ENCODE measurements at places on chromosomes 2 and 18. TPM values are rescaled to one million over a fixed set of nuclear protein-coding genes. Genes with fewer than 3 reads are reported as not detected.

GRCh38 chr2:68041704-68042245 is 21.0 kb downstream of the C1D start:
- DNase-seq, result no peak

DNA sequence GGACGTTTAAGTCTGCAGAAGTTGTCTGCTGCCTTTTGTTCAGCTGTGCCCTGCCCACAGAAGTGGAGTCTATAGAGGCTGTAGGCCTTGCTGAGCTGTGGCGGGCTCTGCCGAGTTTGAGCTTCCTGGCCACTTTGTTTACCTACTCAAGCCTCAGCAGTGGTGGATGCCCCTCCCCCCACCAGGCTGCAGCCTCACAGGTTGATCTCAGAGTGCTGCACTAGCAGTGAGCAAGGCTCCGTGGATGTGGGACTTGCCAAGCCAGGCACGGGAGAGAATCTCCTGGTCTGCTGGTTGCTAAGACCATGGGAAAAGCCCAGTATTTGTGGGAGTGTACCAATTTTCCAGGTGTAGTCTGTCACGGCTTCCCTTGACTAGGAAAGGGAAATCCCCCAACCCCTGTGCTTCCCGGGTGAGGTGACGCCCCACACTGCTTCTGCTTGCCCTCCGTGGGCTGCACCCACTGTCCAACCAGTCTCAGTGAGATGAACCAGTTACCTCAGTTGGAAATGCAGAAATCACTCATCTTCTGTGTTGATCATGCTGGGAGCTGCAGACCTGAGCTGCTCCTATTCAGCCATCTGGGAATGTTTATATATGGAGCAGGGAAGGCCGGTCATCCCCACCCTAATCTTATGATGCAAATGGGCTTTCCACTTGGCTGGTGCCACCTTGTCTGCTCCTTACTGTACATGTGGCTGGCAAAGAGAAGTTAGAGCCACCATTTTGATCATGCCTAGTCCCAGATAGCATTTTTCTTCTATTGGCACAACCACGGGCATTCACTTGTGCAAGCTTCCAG is 156.9 kb upstream of the ITGA6 start:
- DNase-seq, result no peak

CNDP2 gene
- total RNA-seq, result 65.7 TPM

DNA sequence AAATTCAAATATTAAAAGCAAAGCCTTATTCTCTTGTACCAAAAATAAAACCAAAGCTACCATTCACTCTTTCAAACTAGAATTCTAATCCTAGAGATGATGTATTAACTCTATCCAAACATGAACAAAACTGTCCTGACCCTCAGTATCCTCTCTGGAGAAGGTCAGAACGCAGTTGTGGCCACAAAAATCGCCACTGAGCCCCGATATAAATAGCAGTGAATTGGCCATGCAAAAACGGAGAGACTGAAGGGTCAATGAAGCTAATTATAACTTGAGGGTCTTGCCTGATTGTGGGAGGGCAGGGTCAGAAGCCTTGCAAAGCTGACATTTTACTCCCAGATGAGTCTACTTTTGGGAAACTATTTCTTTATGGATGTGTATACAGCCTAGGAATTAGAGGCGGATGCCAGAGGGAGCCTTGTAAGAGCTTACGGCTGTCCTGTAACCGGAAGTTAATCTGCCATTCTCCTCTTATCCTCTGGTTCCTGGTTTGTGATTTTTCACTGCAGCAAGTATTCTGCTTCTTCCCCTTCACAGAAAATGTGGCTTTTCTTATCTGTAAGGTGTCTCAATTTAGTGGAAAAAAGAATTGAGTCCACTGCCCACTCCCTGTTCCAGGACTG is 28.1 kb downstream of the CAVIN2 start:
- no peak for DNase-seq

DNA sequence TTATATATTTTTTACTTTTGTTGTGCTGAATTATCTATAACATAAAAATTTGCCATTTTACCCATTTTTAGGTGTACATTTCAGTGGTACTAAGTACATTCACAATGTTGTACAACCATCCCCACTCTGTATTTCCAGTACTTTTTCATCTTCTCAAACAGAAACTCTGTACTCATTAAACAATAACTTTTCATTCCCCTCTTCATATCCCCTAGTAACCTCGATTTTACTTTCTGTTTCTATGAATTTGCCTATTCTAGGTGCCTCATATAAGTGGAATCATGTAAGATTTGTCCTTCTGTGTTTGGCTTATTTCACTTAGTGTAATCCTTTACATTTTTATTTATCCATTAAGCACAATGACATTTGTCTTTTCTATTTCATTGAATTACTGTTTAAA is 51.3 kb downstream of the GTF2A1L start:
- DNase-seq, result no peak

All from cardiac septum (tissue), 1 donor.